Chondrocyte (in vitro differentiated cells): ENCODE measurements at places on chromosomes 3 and 15. TPM values are rescaled to one million over a fixed set of nuclear protein-coding genes. Genes with fewer than 3 reads are reported as not detected.

- H3K4me3 ChIP-seq: no peak overlapping the region
- no peaks in the 10 kb centered on the region for H3K27me3 ChIP-seq
- H3K36me3 ChIP-seq: peaks cover 4% of the 10 kb centered on the region
- H3K4me1 ChIP-seq: peaks cover 42% of the 10 kb centered on the region
Measured at GRCh38 chr3:12175137-12175593, 16.5 kb upstream of the TIMP4 start.

GRCh38 chr15:85063522-85064079 is 81.9 kb downstream of the PDE8A start:
- no peak overlapping the region for H3K27ac ChIP-seq
- H3K27me3 ChIP-seq: no peaks in the 10 kb centered on the region
- no peak overlapping the region for H3K4me3 ChIP-seq
- H3K4me1 ChIP-seq: no peaks in the 10 kb centered on the region
- H3K36me3 ChIP-seq: peaks cover 10% of the 10 kb centered on the region
- no peak for DNase-seq

DNA sequence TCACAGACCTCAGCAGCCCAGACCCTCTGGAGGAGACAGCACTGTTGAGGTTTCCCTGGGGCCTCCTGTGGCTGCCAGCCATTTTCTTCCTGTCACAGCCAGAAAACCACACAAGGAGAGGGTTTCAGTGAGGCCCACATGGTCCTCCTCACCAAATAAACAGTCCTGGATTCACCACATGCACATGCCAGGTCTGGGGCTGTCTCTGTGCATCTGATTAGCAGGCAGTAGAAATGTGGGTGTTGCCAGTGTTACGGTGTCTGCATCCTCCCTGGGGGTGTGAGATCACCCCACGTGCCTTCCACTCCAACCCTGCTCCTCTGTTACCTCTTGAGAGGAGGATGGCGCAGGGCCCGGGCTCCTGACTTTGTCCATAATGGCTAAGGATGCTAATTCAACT is 140.4 kb downstream of the CHDH start:
- H3K36me3 ChIP-seq: no peaks in the 10 kb centered on the region
- no peak for DNase-seq
- no peaks in the 10 kb centered on the region for H3K4me1 ChIP-seq
- no peak overlapping the region for H3K27ac ChIP-seq

GRCh38 chr15:47548231-47548630 is 169.1 kb upstream of the SEMA6D start:
- H3K4me1 ChIP-seq: no peaks in the 10 kb centered on the region
- DNase-seq: no peak
- no peaks in the 10 kb centered on the region for H3K36me3 ChIP-seq
- H3K27ac ChIP-seq: no peak overlapping the region

DNA sequence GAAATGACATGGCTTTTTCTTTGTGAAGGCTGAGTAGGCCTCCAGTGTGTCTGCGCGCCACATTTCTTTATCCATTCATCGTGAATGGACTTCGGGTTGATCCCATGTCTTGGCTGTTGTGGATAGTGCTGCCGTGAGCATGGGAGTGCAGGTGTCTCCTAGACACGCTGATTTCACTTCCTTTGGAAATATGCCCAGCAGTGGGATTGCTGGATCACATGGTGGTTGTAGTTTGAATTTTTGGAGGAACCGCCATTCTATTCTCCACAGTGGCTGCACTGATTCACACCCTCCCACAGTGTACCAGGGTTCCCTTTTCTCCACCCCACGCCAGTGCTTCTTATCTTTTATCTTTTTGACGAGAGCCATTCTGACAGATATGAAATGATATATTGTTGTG is 171.7 kb downstream of the NSMCE3 start:
- H3K27ac ChIP-seq: no peak overlapping the region
- H3K27me3 ChIP-seq: no peaks in the 10 kb centered on the region
- DNase-seq: peak; percentile 15
- H3K4me3 ChIP-seq: no peak overlapping the region

DNA sequence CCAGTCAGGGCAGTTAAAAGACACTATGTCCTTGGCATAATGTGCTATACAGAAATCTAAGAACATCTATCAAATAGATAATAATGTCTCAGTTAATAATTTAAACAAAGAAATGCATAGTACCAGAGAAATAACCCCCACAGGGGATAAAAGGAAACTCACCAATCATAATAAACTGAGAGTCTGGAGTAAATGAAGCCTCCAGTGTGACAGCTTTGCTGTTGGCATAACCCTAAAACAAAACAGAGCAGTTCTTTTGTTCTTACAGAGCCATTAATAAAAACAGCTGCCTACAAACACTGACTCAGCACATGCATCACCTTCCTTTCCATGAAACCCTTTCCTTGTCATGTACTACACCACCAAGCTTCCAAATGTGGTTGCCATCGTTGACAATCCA is 13.5 kb downstream of the PPM1M start:
- no peaks in the 10 kb centered on the region for H3K27me3 ChIP-seq
- peaks cover 56% of the 10 kb centered on the region for H3K36me3 ChIP-seq
- H3K4me1 ChIP-seq: no peaks in the 10 kb centered on the region
- no peak for DNase-seq
- no peak overlapping the region for H3K4me3 ChIP-seq

GRCh38 chr3:60469481-60469880 is 781.8 kb downstream of the FHIT start:
- DNase-seq: no peak
- no peak overlapping the region for H3K27ac ChIP-seq
- peaks cover 6% of the 10 kb centered on the region for H3K27me3 ChIP-seq
- H3K4me3 ChIP-seq: no peak overlapping the region
- no peaks in the 10 kb centered on the region for H3K4me1 ChIP-seq

DNA sequence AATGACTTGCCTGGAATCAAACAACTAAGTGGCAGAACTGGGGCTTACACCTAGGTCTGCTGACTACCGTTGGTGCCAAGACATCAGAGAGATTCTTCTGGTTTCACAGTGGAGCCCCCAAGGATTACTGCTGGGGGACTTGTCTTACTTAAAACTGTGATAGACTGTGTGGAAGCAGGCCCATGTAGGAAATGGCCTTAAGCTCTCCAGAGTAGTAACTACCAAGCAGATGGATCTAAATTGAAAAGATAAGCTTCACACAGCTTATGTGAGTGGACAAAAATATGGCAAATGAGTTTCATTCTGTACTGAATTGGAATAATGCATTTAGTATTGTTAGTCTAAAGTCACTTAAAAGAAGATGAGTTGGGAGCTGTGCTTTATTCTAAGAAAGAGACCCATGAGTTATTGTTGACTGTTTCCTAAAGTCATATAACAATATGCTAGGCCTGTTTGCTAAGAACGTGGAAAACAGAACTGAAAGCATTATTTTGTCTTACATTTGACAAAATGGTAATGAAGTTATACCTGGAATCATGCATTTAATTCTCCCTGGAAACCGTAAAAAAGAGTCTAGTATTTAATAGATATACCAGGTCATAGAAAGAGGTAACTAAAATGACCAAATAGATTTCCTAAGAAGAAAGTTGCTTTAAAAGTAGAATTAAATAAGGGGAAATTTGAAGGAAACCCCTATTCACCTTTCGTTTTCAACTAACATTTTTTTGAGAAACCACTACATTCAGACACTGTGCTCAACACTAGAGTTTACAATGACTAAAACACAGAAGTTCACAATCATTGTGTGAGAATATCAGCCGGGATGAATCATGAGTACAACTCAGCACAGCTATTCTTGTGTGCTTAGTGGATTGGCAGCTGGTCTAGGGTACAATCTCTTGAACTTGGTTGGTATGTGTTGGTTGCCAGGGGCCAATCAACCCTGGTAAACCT is 13.0 kb upstream of the MAPK6 start:
- H3K36me3 ChIP-seq: no peaks in the 10 kb centered on the region
- no peak overlapping the region for H3K27ac ChIP-seq
- no peak overlapping the region for H3K4me3 ChIP-seq

GRCh38 chr3:150462108-150462507 is 54.0 kb downstream of the TSC22D2 start:
- peaks cover 20% of the 10 kb centered on the region for H3K4me1 ChIP-seq
- peaks cover 25% of the 10 kb centered on the region for H3K36me3 ChIP-seq
- H3K27ac ChIP-seq: no peak overlapping the region

- no peaks in the 10 kb centered on the region for H3K4me1 ChIP-seq
- H3K27me3 ChIP-seq: peaks cover 7% of the 10 kb centered on the region
- no peak overlapping the region for H3K27ac ChIP-seq
- no peak for DNase-seq
- H3K36me3 ChIP-seq: no peaks in the 10 kb centered on the region
Measured at GRCh38 chr15:83928878-83929418, 275.0 kb downstream of the ADAMTSL3 start.

DNA sequence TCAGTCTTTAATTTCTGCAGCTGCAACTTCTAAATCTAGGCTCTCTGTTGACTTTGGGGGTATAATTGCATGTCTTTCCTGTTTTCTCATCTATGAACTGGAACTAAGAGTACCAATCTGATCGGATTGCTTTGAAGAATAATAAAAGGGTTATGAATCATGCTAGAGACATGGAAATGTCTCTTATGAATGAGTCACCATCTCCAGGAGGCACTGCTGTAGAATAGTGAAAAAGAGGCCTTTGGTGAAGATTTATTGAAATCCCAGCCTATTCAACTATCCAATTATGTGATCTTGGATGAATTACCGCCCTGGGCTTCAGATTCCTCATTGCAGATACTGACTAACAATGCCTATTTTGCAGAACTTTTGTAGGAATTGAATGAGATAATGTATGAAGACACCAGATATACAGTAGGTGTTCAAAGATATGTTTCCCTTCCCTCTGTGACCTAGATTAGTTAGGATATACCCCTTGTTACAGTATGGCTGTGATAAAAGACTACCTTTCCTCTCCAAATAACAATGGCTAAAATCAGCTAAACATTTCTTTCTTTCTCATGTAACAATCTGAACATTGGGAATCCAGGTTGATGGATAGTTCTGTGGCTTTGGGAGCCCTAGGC is 11.5 kb upstream of the CMTM8 start:
- peak overlapping the region; percentile 18 for H3K27ac ChIP-seq
- no peak overlapping the region for H3K4me3 ChIP-seq
- H3K36me3 ChIP-seq: no peaks in the 10 kb centered on the region
- peaks cover 24% of the 10 kb centered on the region for H3K4me1 ChIP-seq

- H3K27ac ChIP-seq: no peak overlapping the region
- H3K4me1 ChIP-seq: peaks cover 38% of the 10 kb centered on the region
- no peak for DNase-seq
Measured at GRCh38 chr3:177351757-177352158, 154.5 kb upstream of the TBL1XR1 start.

DNA sequence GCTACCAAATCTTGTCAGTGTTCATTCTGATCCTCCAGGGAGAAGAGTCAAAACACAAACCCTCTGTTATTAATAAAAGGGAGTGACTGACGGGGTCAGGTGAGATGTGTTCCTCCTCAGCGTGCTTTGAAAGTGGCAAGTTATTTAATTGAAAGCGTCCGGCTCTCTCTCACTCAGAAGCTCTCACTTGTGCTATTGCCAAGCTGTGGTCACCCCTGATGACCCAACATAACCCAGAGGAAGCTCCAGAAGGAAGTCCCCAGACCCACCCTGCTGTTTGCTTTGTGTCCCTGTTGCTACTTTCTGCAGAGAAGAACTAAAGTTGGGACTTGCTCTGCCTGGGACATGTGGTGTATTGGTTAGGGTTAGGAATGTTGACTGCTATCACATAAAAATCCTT is 235.6 kb downstream of the EDEM1 start:
- DNase-seq: no peak
- H3K4me3 ChIP-seq: no peak overlapping the region
- peaks cover 16% of the 10 kb centered on the region for H3K27me3 ChIP-seq
- no peaks in the 10 kb centered on the region for H3K4me1 ChIP-seq
- H3K27ac ChIP-seq: no peak overlapping the region

DNA sequence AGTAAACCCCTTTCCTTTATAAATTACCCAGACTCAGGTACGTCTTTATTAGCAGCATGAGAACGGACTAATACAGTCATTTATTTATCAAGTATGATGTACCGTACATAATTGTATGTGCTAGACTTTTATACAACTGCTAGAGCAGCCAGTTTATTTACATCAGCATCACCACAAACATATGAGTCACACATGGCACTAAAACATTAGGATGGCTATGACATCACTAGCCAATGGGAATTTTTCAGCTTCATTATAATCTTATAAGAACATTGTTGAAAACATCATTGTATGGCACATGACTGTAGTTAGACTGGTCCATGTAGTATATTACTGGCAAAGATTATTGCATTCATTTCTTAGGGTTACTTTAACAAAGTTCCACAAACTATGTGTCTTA is 121.7 kb downstream of the ZMAT3 start:
- no peak for DNase-seq
- no peaks in the 10 kb centered on the region for H3K4me1 ChIP-seq
- H3K36me3 ChIP-seq: peaks cover 2% of the 10 kb centered on the region
- no peak overlapping the region for H3K4me3 ChIP-seq
- H3K27me3 ChIP-seq: no peaks in the 10 kb centered on the region

DNA sequence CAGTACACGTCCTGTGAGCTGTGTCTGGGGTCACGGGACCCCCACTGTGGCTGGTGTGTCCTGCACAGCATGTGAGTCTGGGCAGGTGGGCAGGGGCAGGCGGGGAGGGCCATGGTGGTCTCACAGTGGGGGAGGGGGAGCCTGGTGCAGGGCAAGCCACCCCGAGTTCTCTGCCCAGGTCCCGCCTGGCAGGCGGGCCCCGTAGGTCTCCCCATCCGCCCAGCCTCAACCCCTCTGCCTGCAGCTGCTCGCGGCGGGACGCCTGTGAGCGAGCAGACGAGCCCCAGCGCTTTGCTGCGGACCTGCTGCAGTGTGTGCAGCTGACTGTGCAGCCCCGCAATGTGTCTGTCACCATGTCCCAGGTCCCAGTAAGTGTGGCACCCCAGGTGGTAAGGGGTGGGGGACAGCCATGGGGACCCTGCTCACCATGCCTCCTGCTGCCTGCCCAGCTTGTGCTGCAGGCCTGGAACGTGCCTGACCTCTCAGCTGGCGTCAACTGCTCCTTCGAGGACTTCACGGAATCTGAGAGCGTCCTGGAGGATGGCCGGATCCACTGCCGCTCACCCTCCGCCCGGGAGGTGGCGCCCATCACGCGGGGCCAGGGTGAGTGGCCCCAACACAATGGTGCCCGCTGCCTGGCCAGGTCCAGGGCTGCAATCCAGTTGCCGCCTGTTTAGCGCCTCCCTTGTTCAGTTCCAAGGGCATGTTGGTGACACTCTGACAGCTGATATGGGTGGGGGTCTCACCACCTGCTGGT is 21.9 kb downstream of the PLXNA1 start:
- no peak overlapping the region for H3K27ac ChIP-seq
- no peak for DNase-seq
- peaks cover 6% of the 10 kb centered on the region for H3K36me3 ChIP-seq
- no peak overlapping the region for H3K4me3 ChIP-seq

DNA sequence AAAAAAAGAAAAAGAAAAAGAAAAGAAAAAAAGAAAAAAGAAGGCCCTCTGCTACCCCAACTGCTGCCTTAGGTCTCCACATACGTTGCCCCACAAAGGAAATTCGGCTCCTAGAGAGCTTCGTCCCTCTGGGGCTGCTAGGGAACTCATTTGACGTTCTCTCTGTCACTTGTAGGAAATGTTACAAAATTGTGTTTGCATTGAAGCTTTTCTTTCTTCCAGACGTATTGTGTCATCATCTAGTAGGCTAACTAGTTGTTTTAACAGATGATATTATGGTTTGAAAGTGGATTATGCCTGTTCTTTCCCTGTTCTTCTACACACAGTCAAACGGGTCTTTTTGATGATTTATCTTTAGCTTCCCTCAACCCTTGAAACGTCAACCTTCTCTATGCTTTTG is 125.3 kb downstream of the BDH1 start:
- peaks cover 73% of the 10 kb centered on the region for H3K4me1 ChIP-seq
- no peaks in the 10 kb centered on the region for H3K27me3 ChIP-seq
- peak overlapping the region; percentile 89 for H3K27ac ChIP-seq
- H3K36me3 ChIP-seq: no peaks in the 10 kb centered on the region

- H3K4me1 ChIP-seq: peaks cover 4% of the 10 kb centered on the region
- H3K36me3 ChIP-seq: peaks cover 7% of the 10 kb centered on the region
- peaks cover 34% of the 10 kb centered on the region for H3K27me3 ChIP-seq
- H3K27ac ChIP-seq: no peak overlapping the region
- no peak overlapping the region for H3K4me3 ChIP-seq
Measured at GRCh38 chr15:69736161-69736560, 283.5 kb downstream of the RPLP1 start.

Gene SERINC4
- not detected in 3 replicates for total RNA-seq

Gene ERICH6
- total RNA-seq: not detected in 3 replicates
